Hematopoietic multipotent progenitor cell treated with erythropoietin and hydrocortisone succinate and interleukin-3 and kit ligand, for 6 days (in vitro differentiated cells): ENCODE measurements at places on chromosomes 11 and 22.

GRCh38 chr11:50088231-50088630 is 55.6 kb downstream of the OR4C45 start:
- no peak for DNase-seq

DNA sequence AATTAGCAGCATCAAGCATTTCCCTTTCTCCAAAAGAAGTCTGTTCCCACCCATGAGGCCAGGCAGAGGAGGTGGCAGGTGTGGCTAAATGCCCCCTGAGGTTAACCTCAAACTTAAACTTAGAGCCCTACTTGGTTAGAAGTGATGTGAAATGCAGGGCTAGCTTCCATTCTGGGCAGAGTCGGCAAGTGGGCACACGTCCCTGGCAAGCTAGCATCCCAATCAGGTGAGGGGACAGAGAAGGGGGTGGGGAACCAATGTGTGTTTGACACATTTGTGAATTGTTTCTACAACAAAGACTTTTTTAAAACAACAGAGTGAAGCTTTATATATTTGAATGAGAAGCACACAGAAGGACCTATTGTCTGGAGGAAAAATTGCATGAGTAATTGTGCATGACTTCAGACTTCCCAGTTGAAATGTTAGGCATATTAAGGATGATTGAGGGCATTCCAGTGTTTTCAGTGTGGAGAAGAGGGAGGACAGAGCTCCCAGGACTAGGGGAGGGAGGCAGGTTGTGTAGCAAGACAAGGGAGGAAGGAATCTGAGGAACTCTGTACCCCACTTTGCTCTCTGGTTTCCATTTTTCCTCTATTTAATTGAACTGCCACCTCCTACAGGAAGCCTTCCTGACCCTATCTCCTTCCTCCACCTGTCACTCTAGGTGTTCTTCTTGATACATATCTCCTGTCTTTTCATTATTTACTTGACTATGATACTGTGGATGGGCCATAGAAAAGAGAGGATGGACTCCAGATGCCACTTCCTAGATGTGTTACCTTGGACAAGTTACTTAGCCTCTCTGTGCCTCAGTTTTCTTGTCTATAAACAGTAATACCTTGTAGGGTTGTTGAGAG is 83.3 kb upstream of the PICALM start:
- no peak for DNase-seq

- no peak for DNase-seq
Measured at GRCh38 chr11:2736577-2737225, 36.9 kb upstream of the KCNQ1OT1 start.

- no peak for DNase-seq
Measured at GRCh38 chr11:116707746-116708145, 65.0 kb downstream of the BUD13 start.

DNA sequence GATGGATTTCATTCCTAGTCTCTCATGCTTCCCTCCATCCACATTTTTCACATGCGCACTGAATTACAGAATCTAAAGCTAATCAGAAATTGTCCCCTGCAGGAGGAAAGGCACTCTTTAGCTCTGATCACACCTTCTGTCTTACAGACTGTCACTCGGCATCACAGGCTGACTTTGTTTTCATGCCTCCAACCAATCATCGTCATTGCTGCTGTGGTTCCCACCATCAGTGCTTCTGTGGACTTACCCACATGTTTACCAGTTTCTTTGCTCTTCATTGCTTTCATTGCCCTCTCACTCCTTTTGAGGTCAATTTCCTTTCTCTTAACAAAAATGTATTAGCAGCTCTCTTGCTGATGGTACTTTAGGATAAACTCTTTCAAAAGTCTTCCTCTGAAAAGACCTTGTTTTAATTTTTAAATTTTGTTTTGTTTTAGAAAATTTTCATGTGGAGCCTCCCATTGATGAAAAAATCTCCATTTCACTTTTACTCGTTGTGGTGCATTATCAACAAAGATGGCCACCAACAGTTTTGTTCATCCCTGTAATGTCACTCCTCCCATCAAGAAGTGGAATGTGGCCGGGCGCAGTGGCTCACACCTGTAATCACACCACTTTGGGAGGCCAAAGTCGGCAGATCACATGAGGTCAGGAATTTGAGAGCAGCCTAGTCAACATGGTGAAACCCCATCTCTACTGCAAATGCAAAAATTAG is 20.2 kb upstream of the TREH start:
- DNase-seq = no peak

DNA sequence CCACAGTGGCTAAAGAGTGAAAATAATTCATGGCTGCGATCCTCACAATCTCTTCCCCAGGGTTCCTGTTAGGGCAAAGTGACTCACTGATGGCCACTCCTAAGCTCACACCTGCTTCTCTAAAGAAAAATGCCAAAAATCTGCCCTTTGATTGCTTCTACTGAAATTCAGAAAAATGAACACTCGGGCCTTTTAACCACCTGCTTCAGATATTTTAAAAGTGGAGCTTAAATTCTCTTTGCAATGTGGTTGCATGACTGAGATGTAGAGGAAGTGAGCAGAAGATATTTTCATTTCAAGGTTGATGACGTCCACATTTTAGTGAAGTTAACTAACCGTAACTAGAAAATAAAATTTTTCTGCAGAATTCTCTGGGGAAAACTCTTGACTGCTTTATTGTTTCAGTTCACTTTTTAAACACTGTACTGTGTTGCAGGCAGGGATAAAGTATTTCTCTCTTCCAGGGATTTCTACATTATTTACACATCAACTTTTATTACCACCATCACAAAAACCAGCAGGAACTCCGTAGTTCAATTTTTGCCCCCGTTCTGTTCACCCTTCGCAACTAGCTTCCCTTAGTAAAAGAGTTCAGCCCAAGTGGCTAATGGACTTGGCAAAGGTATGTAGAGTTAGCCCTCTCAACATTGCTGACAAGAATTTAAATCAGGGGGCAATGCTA is 8.5 kb downstream of the RAB30 start:
- no peak for DNase-seq

- DNase-seq = no peak
Measured at GRCh38 chr22:45155050-45155840, 8.5 kb upstream of the NUP50 start.

DNA sequence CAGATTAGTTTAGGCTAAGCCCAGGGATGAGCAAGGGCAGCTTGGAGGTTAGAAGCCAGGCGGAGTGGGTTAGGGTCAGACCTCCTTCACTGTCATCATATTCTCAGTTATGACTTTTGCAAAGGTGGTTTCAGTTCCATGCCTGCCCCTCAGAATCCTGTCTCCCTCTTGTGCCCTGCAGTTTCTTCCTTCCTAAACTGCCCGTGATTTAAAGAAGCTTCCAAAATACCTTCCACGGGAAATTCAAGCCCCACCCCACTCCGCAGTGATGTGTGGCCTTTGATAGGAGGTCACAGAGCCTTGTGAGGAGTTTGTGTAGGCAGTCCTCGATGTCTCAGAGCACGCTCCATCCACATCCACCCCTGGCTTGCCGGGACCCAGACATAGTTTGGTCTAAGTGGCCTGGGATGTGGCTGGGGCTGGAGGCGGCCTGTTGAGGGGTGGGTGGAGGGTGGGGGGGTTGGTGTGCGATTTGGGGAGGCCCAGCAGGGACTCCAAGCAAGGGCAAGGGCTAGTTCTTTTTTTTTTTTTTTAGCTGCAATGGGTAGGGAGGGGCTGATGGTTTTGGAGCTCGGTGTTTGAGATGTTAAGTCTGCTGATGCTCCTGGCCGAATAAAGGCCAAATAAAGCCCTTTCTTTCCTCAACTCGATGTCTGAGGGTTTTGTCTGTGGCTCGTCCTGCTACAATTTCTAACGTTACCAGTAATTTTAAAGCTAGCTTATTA is 1.6 kb upstream of the IFITM1 start:
- DNase-seq = no peak

GRCh38 chr22:36331306-36331911 is 56.4 kb downstream of the MYH9 start:
- DNase-seq = peak; percentile 80

GRCh38 chr11:20881328-20882079 is 212.1 kb downstream of the NELL1 start:
- no peak for DNase-seq
